OCI-M1 (cell line): ENCODE measurements at places on chromosomes 4 and X.
A peak's percentile ranks its signal among the peaks of the same experiment; 100 is the strongest.

- no peak for DNase-seq
Measured at GRCh38 chr4:174099712-174100111, 183.8 kb downstream of the FBXO8 start.

GRCh38 chrX:40922307-40922706 is 162.9 kb upstream of the USP9X start:
- DNase-seq, result peak; percentile 9

GRCh38 chr4:118962540-118962939 is 73.9 kb downstream of the SYNPO2 start:
- DNase-seq, result no peak

DNA sequence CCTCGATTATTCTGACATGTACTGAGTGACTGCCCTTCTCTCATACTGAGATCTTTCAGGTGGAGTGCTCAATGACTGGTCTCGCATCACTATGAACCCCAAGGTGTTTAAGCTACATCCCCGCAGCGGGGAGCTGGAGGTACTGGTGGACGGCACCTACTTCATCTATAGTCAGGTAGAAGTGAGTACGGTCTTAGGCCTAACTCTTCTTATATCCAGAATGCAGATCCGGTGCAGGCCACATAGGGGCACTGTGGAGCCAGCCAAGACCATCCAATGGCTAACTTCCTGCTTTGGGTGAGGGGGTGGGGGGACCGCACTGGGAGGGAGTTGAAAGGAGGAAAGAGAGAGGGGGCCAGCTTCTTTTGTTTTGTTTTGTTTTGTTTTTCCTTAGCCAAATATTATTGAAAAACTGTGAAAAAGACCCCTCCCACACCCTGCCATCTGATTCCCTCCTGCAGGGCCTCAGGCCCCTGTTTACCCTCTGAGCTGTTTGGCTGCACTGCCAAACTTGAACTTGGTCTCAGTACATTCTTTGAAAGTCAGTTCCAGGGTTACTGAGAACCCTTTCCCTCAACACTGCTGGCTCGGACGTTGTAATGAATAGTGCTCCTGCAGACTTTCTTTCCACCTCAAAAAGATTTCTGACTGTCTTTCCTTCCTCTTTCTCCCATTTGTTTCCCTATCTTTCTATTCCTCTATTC is 16.2 kb downstream of the AWAT2 start:
- peak; percentile 62 for DNase-seq

DNA sequence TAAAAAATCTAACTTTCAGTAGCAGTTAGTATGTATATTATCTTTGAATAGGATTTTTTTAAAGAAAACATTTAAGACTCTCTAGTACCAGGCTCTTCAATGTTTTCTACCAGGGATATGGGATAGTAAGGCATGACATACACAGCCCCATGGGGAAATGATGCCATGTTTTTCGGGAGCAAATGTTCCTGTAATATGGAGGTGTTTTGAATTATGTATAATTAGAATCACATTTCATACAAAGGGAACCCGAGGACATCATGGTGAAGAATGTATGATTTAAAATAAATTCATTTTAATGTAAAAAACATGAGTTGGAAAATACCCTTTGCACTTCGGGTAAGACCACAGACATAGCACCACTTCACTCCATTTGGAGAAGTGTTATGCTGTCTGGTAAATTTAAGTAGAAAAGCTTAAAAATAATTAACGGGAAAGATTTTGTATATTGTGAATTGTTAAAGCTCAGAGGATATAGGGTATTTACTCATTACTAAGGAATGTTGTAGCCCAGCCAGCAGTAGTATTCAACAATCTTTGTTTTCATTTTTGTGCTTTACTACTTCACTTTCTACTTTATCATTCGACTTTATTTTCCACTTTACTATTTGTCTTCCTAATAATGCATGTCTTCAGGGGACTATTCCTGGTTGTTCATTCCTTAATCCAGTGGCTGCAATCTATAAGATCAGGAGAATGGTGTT is 2050.7 kb downstream of the ARAP2 start:
- no peak for DNase-seq

DNA sequence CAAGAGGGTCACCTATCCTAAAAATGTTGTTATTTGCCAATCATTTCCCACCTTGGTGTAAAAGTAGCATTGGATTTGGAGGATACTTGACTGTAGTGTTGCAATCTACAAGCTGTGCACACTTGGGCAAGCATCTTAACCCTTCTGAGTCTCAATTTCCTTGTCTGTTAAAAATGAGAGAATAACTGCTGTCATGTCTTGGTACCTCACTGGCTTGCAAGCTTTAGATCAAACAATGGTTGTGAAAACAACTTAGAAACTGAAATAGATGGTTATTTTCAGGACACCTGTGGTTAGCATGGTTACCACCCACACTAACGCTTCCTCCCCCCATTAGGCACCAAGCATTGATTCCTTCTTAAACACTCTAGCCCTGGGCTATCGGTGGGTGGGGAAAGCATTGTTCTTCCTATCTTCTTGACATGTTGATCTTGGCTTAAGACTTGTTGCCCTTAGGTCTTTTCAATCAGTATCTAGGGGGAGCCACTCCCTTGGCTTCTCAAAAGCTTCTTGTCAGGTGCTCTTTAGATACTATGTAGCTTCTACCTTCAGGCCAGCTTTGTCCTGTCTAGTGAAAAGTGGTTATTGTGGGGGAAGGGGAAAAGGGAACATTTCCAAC is 10.6 kb upstream of the AMOT start:
- no peak for DNase-seq

DNA sequence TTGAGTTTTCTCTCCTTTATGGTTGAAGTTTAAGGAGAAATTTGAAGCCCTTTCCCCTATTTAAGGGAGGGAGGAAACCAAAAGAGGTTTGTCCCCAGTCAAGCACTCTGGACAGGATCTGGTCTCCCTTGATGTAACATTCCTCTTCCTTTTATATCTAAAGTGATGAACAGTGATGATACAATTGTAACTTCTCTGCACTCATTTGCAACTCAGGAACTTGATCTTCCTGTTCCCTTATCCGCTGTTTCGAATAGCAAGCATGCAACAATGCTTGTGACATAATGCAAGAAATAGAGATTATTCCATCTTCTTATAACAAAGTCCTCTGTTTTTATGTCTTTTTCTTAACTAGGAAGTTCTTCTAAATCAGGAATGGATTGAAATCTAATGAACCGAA is 18.3 kb downstream of the ALPK1 start:
- no peak for DNase-seq

GRCh38 chr4:89299153-89299791 is 8.3 kb downstream of the GPRIN3 start:
- peak; percentile 88 for DNase-seq

- no peak for DNase-seq
Measured at GRCh38 chrX:48934581-48935300, 15.9 kb upstream of the PIM2 start.

DNA sequence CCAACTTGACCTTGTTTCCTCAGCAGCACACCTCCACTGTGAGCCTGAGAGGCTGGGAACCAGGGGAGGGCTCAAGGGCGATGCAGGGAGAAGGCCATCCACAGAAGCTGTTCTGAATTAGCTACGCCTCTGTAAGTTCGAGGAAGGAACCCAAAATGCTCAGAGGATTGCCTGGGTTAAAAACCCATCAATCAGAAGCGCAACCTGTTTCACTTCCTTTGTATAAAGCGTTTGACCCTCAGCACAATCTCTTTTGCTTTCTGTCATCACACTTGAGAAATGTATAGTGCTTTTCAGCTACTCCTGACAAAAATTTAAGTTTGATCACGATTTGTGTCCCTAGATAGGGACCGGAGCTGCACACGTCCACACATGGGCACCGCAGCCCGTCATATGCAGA is 48.0 kb upstream of the MAP3K15 start:
- DNase-seq, result no peak

DNA sequence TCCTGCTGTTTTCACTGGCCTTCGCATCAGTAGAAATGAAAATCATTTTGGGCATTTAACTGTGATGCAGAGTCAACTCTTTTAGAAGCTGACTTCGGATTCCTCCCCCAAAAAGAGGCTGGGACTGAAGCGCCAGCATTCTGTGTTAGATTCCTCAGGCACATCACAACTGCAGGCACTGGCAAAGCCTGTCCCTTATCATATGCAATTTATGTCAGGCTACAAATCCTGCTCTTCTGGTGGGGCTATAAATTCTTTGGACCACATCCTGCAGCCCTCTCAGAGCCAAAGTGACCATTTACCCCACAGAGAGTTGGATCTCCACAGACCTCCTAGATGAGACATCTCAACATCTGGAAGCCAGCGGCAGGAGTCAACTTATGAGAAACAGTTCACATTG is 138.4 kb downstream of the CBR4 start:
- no peak for DNase-seq
